ENCODE measurements at places on chromosomes 7 and 10.
A peak's percentile ranks its signal among the peaks of the same experiment; 100 is the strongest.

GRCh38 chr10:80760914-80761371, 223.2 kb downstream of the SH2D4B start:
- DNase-seq = no peak

DNA sequence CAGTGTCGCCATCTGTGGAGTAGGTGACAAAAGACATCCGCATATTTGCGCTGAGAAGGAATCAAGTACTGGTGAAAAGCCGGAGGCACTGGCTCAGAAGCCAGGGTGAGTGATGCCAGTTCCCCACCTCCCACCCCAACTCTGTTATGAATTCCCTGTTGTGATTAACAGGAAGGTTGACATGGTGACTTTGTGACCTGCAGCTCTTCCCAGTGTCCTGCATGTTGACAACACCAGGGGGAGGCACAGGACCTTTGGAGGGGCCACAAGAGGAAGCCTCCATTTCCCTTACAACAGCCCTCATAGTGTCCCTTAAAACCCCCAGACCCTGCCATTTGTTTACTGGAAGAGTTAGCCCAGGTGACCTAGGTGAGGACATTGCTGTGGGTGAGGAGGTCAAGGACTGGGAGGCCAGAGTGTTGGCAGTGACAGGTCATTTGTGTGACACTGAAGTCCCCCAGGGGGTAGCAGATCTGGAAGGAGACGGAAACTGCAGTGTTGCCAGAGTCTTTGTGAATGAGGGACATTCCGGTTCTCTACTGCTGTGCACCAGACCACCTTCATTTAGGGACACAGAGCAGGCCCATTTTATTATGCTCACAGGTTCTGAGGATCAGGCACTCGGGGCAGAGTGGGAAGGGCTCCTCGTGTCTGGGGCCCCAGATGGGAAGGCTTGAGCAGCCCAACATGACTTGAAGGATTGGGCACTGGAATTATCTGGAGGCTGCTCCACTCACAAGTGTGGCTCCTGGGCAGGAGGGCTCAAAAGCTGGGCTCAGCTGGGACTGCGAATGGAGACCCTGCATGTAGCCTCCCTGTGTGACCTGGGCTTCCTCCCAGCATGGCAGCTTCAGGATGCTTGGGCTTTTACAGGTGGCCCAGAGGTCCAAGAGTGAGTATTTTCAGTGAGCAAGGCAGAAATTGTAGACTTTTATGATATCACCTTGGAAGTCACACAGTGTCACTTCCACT, 13.0 kb upstream of the ANTXRL start:
- DNase-seq = no peak

GRCh38 chr10:124669824-124670654, 74.1 kb downstream of the FAM53B start:
- no peak for DNase-seq

GRCh38 chr10:104766341-104766740, 125.3 kb downstream of the SORCS3 start:
- no peak for DNase-seq

DNA sequence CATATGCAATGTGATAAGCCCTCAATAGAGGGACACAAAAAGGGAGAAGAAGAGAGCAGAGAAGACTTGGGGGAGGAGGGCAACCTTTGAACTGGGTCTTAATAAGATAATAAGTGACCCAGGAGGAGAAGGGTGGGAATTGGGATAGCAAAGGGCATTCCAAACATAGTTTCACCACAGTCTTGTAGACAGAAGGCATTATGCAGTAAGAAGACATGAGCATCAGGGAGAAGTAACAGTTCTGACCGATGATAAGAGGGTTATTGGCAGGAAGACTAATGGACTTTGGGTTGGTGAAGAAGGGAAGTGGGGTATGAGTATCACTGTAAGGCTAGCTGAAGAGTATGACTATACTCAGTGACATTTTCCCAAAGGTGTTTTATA, 63.6 kb downstream of the TES start:
- no peak for DNase-seq

DNA sequence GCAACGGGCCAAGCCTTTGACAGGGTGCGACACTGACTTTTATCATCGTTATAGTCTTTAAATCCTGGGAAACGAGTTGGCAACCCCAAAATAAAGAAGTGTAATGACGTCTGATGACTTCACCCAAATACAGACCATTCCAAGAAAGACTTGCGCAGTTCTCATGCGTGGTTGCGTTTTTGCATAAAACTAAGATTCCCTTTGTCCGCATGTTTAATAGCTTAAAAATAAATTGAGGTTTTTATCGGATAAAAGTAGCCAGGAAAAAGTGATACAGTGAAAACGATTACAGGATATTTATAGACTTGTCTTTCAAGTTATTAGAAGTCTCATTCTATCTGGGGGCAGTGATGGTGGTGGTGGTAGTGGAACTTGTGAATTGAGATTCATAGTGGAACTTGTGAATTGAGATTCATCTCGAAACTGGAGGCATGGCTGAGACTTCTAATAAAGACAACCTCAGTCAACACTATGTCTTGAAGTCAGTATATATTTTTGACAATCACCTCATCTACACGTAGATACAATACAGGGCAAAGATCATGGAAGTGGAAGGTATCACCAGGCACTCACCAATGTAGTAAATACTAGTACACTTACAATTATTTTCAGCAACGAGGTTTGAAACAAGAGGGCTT, 1.2 kb upstream of the NAMPT start:
- DNase-seq = no peak

DNA sequence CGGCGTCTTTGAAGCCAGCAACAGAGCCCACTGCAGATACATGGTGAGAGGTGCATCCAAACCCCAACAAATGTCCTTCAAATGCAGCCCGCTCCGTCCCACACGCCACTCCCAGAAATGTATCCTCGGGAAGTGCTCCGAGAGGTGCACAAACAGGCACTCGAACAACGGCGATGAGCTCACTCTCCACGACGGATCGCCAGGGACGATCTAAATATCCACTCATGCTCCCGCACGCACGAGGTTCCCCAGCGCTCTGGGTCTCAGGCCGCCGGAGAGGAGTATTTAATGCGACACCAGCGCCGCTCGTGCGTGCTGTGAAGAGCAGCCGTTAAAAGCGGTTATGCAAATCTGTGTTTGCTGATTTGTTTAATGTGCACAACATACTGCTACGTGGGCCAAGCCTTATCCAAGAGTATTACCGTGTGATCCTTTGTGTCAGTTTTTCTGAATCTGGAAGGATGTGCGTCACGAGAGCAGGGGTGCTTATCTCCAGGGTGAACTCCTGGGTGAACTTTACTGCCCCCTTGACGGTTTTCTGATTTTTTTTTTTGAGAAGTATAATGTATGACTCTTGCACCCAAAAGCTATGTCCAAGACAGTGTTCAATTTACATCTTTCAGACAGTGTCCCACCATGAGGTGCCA, 48.5 kb upstream of the PPP2R2D start:
- DNase-seq = no peak

DNA sequence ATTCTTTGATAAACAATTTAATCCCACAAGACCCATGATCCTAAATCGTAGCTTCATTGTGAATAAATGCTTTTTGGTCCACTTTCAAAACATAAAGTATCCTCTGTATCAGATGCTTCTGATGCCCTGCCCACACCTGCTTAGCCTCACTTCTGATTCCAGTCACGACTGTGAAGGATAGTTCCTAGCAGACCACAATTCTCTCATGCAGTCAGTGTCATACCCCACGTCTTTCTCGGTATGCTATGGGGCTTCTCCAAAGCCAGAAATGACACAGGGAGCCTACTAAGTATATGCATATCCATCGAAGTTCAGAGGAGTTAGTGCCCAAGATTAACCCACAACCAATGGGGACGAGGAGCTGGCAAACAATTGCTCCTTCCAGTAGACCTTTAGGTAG, 27.6 kb upstream of the CTNNA3 start:
- no peak for DNase-seq

DNA sequence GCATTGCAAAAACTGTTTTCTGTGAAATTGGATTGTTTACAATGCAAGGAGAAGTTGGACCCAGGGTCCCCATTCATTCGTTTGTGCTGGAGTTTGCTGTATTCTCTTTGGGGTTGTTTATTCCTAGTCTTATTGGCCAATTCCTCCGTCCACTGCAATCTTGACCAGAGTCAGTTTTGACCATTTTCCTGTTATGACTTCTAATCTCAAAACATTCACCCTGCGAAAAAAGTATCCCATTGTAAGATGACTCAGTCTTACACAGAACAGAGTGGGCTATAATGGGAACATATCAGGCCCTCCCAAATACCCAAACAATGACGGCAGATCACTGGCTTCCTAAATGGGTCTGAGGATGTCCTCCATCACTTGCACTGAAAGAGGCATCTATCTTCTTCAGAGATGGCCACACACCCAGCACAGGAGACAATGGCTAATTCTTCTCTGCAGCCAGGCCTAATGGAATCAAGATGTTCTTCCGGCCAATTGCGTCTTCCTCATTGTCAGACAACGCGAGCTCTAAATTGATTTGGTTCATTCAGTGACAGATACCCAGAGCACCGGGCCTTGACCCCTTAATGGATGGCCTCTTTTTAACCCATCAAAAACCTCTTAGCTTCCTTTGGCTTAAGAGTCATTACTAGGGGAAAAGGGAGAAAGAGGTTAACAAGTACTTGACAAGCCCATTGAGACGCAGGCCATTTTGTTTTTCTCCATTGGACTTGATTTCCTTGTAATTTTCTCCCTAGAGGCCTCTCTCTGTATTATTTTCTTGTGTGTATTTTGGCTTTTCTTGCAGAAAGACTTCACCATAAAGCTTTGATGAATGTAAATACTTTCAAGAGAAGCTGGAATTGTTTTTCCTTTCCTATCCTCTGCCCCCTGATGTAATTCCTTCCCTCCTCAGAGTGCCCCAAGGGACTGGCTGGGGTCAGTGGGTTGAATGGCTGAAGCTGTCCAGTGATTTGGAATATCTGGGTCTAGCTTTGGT, 129.6 kb downstream of the PRPF18 start:
- no peak for DNase-seq

DNA sequence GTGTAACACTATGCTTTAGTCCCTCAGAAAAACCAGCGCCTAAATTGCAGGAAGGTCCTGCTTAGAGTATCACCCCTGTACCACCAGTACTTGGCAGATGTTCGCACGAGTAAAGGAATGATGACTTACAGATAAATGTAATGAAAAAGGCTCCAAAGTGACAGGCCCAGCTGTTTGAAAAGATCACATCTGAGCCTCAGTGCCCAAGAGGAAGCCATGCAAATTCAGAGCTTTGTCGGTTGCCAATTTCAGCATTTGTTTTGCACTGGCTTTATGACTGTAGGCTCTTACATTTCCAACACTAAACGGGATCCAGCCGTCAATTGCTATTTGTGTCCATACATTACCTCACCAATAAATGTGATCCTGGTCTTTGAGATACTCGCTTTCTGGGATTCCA, 60.6 kb upstream of the GAD2 start:
- no peak for DNase-seq

- no peak for DNase-seq
These were observed 2.1 kb downstream of the ETV1 start for GRCh38 chr7:13987395-13987794.

GRCh38 chr10:112981553-112981952, 31.5 kb downstream of the TCF7L2 start:
- no peak for DNase-seq

DNA sequence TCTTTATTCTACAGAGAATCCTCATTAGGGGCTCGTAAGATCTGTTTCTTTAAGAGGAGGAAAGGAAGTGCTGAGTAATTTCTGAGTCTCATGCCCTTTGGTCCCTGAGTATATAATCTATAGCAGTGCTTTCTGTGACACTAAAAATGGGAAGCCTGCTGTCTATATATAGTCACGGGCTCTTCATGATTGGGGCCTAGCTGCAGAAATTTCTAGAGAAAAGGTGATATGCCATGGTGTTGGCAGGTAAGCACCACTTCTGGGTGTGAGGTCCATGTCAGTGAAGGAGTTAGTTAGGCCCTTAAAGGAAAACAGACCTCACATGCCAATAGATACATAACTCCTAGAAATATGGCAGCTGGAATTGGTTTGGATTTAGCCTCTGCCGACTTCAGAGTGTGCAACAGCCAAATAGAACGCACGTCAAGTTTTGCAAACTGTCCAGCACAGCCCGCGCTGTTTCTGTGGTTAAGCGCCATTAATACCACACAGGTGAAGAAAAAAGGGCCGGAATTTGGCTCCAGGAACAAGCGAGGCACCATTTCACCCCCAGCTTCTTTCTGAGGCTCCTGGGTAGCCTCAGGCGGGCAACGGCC, 123.2 kb downstream of the TACC2 start:
- no peak for DNase-seq

- DNase-seq = peak; percentile 39
These were observed 95.5 kb downstream of the PPP1R17 start for GRCh38 chr7:31782411-31782991.

GRCh38 chr10:48604991-48605508, at the start of gene ARHGAP22:
Gene ARHGAP22 (minus strand): TSS chr10:48605073. CDS start chr10:48604796, 277 bp downstream.
- no peak for DNase-seq

- DNase-seq = no peak
These were observed 66.0 kb downstream of the UBE2H start for GRCh38 chr7:129886818-129887186.

DNA sequence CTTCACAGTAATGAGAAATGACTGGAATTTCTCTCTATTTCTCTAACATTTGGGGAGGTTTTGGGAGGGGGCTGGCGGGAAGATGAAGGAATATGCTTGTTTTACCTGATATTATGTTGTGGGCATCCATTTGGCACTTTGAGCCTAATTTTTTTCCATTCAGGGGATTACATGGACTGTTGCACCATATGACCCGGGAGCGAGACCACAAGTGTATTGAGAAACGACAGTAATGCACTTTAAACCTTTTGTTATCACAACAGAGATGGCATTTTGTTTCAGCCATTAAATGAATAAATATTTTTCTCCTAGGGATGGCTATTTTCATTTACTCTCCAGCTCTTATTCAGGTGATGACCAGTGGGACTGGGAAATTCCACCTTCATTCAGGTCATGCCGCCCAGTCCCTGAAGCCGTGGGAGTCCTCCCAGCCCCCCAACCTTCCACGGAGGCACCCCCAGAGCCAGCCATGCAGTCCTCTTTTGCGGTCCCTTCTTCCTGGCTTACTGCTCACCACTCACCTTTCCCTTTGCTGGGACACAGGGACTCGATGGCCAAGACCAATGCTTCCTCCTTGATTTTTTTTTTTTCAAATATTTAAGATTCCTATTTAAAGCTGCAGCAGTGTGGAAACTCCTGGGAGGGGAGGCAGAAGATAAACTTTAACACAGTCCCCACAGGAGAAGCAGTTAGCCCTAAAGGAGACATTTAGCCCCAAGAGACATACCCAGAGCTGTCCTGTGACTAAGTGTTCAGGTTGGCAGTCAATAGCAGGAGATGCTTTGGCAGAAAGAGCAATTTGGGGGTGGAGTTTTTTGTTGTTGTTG, 190.9 kb upstream of the YAE1 start:
- DNase-seq = no peak

- DNase-seq = no peak
These were observed 64.6 kb upstream of the LRRN3 start for GRCh38 chr7:111026343-111026742.

DNA sequence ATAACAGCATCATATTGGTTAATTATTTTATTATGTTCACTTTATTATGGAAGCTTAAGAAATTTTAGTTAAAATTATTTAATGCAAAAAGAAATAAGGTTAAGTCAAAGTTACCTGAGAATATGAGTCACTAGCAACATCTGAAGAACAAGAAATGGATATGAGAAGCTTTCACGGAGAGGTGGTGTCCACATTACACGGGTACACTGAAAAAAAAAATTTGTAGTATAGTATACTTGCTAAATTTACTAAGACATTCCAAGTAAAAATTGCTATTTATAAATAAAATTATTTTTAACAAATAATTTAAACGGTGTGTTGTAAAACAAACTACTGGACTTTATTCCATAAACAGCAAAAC, 63.9 kb downstream of the DPY19L1 start:
- no peak for DNase-seq

Measured in HL-60 (cell line).